ENCODE measurements at places on chromosomes 5 and 9. TPM values are rescaled to one million over a fixed set of nuclear protein-coding genes. Genes with fewer than 3 reads are reported as not detected.

Gene PCDHGC4
- total RNA-seq = 2.6 TPM

Gene CLIC3
- 43.2 TPM for total RNA-seq

Gene PCDHA7
- total RNA-seq = 0.86 TPM

Gene ZNF454
- 0.43 TPM for total RNA-seq

Gene INIP
- total RNA-seq = 23.3 TPM

Gene MTRR
- 33.2 TPM for total RNA-seq

Gene EDIL3
- 108 TPM for total RNA-seq

Gene IFNA2
- total RNA-seq = not detected

Gene COX7C
- 94.7 TPM for total RNA-seq

Gene IFNA10
- not detected for total RNA-seq

Gene FBLL1
- total RNA-seq = 0.32 TPM

Gene ANKRD20A1
- total RNA-seq = not detected

Gene MARCHF11
- not detected for total RNA-seq

Gene GALNT12
- total RNA-seq = 4.5 TPM

GRCh38 chr9:17594961-17595360, 16.1 kb downstream of the SH3GL2 start:
- DNase-seq = no peak

DNA sequence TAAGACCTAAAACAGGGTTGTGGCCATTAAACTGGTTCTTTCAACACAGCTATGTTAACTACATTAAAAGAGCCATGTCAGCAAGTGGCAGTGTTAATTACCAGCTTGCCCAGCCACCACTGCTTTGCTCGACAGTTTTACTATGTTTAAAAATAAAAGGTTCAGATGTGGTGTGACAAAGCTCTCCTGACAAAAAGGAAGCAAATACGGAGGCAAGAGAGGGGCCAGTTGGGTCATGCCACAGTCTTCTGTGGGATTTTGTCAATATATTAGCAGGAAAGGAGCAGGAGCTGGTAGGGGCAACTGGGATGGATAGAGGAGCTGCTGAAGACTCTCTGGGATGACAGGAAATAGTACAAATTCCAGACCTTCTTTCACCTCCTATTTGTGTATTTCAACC, 113.5 kb upstream of the PCA3 start:
- peak; percentile 23 for DNase-seq

DNA sequence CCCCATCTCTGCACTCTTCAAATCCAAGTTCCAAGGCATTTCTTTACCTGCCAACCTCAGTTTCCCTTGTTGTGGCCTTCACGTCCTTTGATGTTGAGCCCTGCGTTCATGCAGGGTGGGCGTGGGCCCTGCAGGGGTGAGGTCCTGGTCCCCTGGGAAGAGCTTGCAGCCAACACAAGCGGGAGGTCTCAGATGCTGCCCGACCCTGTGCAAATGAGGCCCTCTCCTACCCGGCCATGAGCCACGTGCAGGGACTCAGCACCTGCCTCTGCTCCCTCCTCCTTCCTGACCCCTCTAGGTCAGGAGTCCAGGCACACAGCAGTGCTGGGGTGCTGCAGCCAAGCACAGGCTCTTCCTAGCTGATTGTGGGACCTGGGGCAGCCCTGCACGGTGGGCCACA, 124.5 kb downstream of the ADAMTS2 start:
- no peak for DNase-seq

DNA sequence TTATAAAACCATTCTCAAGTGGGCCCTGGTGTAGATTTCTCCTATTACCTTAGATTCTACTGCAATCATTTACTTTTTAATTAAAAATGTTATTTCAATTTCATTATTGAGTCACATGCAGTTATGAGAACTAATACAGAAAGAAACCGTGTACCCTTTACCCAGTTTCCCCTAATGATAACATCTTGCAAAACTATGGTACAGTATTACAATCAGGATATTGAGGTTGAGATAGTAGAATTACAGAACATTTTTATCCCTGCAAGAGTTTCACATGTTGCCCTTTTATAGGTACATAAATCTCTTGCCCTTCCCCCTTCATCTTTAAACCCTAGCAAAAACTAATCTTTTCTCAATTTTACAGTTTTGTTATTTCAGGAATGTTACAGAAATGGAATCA, 11.0 kb upstream of the OMD start:
- DNase-seq = no peak

DNA sequence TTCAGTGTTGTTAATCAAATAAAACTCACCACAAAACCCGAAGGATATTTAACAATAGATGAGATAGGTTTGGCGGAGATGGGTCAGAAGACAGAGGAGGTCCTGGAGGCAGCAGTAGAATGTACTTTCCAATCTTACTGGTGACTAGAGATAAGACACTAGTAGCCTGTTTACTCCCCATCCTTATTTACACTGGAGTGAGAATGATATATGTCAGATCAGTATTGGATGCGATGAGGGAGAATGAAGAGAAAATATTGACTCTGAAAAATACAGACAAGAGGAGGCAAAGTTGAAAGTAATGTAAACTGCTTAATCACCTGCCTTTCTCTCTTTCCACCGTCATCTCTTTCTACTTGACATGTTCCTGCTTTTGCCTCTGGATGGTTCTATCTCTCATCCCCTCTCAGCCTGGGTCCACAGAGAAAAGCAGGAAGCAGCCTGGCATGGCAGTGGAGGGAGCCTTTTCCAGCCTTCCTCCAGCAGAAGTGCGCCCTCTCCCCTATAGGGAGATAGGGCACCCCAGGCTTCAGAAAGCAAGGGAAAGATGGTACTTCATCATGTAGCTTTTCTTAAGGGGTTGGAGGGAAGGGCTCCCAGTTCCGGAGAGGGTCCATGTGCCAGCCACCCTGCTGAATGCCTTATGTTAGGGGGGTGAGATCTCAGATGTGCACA, 11.1 kb downstream of the PALM2AKAP2 start:
- no peak for DNase-seq

- DNase-seq = peak; percentile 100
These were observed 38.8 kb upstream of the GLRX start for GRCh38 chr5:95861221-95861863.

DNA sequence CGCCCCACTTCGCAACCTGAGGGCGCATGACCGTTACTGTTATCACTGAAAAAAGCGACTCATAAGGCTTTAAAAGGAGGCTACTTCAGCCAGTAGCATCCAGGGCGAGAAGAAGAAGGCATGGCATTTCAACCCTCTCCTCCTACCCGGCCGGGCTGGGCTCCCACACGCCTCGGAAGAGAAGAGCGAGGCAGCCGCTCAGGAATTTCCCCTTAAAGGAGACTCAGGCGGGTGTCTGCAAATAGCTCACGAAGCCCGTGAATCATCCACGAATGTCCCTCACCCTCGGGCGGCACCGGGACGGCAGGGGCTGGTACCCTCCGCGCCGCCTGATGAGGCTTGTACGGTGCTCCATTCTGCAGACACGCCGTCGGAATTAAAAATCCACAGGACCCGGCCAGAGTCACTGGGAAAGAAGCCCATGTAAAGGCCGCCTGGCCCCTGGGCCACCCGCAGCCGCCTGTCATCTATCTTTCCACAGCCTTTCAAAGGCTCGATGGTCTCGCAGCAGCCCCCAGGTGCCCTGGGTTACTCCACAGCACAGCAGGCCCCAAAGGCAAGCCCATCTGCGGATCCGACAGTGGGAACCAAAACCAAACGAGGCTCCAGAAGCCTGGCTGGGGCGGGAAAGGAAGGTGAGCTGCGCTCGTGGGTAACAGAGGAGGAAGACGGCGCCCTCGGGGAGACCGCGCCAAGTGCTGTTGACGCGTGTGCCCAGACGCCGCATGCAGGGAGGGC, 11.8 kb downstream of the SLC12A7 start:
- no peak for DNase-seq

DNA sequence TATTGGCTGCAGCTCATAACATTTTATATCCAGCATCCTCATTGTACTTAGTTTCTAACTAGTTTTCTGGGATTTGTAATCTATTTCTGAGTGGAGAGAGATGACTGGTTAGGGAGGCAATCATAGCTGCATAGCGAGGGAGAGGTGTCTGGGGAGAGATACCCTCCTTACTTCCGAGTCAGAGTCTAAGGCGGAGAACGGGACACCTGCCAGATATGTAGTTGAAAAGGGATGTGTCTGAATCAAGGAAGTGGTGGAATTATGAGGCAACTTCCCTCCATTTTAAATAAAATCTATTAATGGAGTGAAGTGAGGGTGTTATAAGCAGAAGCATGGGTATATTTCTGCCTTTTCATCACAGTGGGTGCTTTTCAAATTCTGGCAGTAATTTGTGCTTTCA, 126.5 kb downstream of the MAST4 start:
- no peak for DNase-seq

DNA sequence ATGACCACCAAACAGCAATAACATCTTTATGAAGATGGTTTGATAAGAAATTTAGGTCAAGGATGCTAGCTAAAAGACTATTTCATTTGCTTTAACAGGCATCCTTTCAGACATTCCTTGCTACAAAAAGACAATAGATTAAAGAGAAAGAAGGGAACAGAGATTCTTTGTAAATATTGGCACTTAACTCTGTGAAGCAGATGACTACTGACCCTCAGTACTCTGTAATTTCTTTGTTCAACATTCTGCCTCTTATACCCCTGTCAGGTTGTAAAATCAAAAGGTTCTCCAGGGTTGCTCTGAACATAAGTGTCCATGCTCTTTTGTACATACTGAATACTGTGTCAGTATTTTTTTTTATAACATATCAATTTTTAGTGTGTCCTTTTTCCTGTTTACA, 610.6 kb upstream of the GRAMD2B start:
- DNase-seq = no peak

DNA sequence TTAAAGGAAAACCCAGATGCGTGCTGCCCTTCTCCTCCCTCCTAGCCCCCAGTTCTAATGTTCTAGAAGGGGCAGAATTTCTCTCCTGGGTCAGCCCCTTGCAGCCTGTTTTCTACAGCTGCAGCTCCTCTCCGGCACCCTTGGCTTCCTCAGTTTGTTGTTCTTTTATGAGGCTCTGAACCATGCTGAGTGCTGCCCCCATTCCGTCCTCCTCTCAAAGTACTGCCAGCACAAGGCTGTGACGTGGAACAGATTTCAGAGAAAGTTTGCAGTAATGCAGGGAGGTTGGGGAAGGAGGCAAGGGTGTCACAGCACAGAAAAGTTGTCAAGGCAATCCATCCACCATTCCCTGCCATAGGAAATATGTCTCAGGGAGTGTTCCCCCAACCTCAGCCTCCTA, 63.3 kb downstream of the RGS3 start:
- DNase-seq = peak; percentile 48

- no peak for DNase-seq
These were observed 322.2 kb upstream of the GRIA1 start for GRCh38 chr5:153168241-153168640.

DNA sequence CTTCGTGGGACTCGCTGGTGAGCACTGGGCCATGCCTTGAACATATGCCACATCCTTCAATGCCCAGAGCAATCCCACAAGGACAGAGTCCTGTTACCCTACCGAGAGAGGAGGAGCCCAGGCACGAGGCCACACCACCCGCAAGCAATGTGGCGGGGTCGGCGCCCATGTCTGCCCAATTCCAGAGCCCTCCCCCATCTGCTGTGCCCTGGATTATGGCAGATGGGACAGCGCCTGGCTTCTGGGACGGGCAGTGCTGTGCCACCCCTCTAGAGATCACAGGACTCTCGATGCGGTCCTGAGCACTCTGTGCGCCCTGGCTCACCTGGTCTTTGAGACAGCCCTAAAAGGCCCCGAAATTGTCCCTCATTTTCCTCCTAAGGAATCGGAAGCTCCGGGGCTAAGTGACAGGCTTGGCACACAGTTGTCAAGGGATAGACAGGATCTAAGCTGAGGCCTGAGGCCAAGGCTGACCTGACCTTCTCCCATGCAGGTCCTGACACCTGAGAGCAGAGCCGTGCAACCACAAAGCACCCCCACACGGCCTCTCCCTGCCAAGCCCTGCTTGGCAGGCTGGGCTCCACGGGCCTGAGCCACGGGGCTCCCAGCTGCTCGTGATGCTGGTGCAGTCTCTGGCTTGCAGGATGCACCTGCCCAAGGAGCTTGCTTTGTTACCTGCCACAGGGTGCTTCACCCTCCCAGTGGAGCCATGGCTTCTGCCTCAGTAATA, 48.8 kb downstream of the PRRT1B start:
- DNase-seq = no peak

GRCh38 chr5:178870411-178870810, 10.7 kb downstream of the ZNF354B start:
- DNase-seq = no peak

DNA sequence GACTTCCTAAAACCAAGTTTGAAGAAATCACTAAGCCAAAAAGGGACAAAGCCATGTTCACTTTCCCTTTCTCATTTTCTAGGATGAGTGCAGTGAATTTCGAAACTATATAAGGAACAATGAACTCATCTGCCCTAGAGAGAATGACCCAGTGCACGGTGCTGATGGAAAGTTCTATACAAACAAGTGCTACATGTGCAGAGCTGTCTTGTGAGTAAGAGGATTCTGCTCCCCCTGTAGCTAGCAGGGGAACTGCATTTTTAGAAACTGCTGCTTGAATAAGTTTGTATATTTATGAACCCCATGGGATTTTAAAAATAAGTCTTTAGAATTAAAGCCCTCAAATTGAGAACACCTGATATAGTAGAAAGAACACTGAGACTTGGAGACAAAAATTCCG, 42.7 kb upstream of the SPINK14 start:
- DNase-seq = peak; percentile 7

DNA sequence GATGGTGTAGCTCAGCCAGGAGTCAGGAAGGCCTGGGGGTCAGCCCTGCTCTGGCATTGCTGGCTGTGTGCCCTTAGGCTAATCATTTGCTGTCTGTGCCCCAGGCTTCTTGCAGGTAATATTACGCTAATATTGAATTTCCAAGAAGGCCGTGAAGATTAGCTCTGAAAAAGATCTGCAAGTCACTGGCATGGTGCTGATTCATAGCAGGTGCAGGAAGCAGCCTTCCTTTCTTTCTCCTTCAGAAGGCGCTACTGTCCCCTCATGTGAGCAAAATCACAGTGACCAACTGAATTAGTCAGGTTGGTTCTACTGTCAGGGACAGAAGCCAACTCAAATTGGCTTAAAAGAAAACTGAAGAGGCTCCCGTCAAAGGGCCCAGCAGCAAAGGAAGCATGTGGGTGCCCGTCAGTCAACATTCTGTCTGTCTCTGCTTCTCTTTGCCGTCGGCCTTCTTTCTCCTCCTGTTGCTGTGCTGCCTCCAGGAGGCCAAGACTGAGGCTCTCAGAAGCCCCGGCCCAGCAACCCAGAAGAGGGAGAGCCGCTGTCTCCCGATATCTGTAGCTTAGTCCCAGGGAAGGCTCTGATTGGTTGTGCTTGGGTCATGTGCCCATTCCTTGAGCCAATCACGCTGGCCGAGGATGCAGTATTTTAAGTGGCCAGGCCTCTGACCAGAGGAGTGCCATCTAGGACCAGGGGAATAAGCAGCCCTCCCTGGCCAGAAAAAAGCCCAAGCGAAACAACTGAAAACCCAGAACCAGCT, 67.8 kb upstream of the NEURL1B start:
- DNase-seq = no peak

GRCh38 chr9:136578915-136579649, 33.2 kb upstream of the NOTCH1 start:
- DNase-seq = no peak

GRCh38 chr9:100284247-100284646, 68.5 kb downstream of the TEX10 start:
- DNase-seq = no peak

GRCh38 chr5:170327168-170327567, 29.6 kb upstream of the LCP2 start:
- DNase-seq = no peak

GRCh38 chr9:19451240-19452087, 42.7 kb downstream of the ACER2 start:
- no peak for DNase-seq

- DNase-seq = peak; percentile 52
These were observed 24.1 kb upstream of the PCSK5 start for GRCh38 chr9:75866273-75866871.

- DNase-seq = no peak
These were observed 1.8 kb upstream of the SLC25A51 start for GRCh38 chr9:37905776-37906175.

All from fibroblast of villous mesenchyme (primary cell).